NCI-H2107 (cell line): ENCODE measurements at places on chromosomes 5 and 9.

- no peak for DNase-seq
Observed at GRCh38 chr5:102815540-102816332, 60.6 kb downstream of the PAM start.

DNA sequence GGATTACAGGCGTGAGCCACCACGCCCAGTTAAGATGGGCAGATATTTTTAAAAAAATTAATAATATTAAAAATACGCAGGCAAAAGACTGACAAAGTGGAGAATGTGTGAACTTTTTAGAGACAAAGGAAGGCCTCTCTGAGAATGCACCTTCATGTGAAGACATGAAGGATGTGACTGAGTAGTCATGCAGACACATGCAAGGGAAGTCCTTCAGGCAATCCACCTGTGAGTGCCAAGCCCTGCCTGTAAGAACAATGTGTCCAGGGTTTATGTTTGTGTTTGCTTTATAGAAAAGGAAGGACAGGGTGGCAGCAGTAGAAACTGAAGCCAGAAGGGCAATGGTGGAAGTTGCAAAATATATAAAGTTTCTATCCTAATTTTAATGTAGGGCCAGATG lies 169.2 kb downstream of the EDIL3 start:
- no peak for DNase-seq

DNA sequence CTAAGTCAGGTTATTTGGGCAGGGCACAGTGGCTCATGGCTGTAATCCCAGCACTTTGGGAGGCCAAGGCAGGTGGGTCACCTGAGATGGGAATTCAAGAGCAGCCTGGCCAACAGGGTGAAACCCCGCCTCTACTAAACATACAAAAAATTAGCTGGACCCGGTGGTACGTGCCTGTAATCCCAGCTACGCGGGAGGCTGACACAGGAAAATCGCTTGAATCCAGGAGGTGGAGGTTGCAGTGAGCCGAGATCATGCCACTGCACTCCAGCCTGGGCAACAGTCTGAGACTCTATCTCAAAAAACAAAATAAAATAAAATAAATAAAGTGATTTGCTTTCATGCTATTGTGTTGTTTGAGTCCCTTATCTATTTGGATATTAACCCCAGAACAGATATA lies 8.2 kb upstream of the FBXW2 start:
- no peak for DNase-seq

DNA sequence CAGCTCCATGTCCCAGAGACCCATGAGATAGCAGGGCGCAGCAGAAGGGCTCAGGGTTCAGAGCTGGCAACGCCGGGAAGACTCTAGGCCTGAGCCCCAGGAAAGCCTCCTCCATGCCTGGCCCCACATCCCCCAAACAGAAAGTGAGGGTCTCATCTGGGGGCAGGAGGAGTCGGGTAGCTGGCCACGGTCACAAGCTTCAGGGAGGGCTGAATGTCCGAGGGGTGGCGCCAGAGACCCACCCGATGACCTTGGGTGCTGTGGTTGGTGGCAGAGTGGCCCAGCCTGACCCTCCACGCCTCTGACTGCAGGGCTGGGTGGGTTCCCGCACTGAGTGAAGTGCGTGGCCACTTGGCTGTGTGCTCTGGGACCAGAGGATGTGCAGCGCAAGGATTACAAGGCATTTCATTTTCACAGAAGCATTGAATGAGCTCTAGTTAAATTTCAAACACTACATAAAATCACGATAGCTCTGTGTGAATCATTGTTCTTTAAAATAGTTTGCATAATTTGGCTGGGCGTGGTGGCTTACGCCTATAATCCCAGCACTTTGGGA lies 3.0 kb downstream of the C8G start:
- DNase-seq = no peak

DNA sequence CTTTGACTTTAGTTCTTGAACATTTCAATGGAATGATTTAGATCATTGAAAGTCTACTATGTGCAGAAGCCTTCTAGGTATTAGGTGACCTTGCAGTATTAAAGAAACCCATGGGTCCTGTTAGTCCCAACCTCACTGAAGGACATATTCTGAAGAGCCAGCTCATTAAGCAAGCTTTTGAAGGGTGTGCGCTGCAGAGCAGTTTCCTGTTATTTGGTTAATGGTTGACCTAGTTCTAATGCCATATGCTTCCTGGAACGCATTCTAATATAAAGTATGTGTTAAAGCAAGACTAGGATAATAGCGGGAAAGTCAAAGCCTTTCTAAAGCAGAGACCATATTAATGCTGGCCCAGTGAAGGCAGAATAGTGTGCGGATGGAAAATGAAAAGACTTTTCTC lies 20.1 kb downstream of the ZNF462 start:
- DNase-seq = no peak

- DNase-seq = no peak
Observed at GRCh38 chr5:78566747-78567425, 81.7 kb downstream of the LHFPL2 start.

DNA sequence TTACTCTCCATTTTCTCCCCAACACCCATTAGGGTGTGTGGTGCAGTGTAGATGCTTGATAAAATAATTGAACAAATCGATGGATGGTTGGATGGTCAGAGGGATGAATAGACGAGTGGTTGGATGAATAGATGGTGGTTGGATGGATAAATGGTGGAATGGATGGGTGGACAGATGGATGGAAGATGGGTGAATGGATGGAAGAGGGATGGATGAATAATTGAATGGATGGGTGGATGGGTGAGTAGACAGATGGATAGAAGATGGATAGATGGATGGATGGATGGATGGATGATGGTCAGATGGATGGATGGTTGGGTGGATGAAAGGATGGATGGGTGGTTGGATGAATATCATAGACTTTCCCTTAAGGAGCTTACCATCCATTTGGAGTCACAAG lies 95.0 kb upstream of the BOD1 start:
- no peak for DNase-seq

- no peak for DNase-seq
Observed at GRCh38 chr9:84163052-84163650, 177.4 kb downstream of the SLC28A3 start.

DNA sequence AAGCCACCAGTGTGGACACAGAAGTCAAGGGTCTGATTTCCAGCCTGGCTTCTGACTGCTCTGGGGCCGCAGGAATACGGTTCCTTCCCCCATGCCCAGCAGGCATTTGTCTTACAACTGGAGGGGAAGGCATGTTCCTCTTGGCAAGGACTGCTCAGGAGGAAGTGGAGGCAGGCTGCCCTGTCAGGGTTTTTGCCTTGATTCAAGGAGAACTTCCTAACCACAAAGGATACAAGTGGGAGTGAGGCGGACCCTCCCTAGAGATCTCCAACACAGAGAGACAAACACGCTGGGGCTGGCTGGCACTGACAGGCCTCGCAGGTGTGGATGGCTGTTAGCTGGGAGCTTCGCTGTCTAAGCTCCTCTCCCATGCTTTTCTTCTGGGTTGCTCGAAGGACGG lies 19.1 kb downstream of the TGFBI start:
- no peak for DNase-seq

GRCh38 chr5:133048993-133049725 lies 2.7 kb upstream of the HSPA4 start:
- no peak for DNase-seq

DNA sequence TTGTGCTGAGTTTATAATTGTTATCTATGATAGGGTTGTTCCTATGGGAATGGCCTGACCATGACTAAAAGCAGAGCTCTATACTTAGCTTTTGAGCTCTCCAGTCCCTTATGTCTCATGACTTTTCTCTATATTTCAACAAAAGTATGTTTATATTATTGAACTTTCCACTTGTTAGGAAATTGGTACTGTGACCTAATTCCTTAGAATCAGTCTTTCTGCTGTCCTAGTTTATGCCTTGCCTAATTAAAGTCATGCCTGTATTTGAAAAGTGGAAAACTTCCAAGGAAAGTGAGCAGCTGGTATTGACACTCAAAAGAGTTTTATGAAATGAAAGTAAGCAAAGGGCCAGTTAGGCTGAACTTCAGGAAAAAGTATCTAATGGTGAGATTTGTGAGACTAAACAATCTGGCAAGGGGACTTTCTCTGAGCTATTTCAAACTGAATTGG lies 68.6 kb downstream of the XRCC4 start:
- DNase-seq = no peak

- no peak for DNase-seq
Observed at GRCh38 chr5:121024416-121025311, 560.6 kb downstream of the PRR16 start.

DNA sequence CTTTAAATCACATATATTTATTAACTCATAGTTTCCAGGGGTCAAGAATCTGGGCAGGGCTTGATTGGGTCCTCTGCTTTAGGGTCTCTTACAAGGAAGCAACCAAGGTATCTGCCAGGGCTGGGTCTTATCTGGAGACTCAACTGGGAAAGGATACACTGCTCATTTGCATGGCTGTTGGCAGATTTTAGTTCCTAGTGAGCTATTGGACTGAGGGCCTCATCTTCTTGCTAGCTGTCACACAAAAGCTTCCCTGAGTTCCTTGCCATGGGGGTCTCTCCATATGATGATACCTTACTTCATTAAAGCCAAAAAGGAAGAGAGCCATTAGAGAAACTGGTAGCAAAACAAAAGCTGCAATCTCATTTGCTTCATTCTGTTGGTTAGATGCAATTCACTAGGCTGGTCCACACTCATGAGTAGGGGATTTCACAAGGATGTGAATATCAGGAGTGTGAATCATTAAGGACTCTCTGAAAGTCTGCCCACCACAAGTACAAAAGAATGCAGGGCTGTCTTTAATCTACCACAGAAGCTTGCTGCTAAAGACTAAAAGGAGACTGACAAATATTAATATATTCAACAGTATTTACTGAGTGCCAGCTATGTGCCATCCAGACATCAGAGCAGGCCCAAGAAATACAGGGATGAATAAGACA lies 42.0 kb upstream of the TIMD4 start:
- no peak for DNase-seq

DNA sequence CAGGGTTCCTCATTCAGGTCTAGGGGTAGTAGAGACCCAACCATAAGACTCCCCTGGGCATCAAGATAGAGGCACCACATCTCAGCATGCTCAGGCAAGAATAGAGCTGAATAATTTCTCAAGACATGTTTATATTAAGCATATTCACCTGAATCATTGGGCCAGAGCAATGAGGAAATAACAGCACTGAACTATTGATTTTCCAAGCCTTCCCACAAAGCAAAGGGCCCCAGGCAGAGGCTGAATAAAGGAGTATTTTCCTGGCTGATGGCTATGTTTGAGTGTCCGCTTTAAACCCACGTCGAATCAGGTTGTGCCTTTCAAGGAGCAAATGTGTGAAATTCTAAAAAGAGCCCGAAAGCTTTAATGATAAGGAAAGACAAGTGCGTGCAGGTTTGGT lies 129.2 kb downstream of the HSD17B3 start:
- DNase-seq = no peak

DNA sequence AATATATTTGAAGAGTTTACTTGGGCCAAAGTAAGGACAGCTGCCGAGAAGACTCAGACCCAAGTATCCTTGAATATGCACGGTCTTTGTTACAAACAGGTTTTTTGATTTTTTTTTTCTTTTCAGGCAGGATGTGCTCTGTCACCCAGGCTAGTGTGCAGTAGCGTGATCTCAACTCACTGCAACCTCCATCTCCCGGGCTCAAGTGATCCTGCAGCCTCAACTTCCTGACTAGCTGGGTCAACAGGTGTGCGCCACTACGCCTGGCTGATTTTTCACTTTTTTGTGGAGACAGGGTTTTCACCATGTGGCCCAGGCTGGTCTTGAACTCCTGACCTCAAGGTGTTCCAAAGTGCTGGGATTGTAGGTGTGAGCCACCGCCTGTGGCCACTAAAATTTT lies 27.4 kb downstream of the JMY start:
- no peak for DNase-seq

DNA sequence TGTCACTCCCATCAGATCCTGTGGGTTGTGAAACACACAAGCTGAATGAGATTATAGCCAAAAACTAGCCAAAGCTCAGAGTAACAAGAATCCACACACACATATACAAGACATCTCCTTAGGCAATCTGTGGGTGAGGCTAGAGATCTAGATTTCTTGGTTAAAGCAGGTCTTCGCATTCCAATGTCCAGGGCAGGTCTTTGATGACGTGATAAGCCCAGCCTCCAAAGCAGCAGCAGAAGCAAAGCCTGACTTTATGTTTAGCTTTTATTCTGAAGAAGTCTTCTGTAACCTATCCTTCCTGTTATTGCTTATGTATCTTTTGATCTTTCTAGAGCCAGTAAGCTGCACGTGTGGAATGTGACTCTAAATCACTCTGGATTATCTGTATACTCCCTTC lies 199.1 kb upstream of the SLC30A5 start:
- DNase-seq = no peak

GRCh38 chr5:116892993-116893392 lies 318.4 kb upstream of the SEMA6A start:
- no peak for DNase-seq

DNA sequence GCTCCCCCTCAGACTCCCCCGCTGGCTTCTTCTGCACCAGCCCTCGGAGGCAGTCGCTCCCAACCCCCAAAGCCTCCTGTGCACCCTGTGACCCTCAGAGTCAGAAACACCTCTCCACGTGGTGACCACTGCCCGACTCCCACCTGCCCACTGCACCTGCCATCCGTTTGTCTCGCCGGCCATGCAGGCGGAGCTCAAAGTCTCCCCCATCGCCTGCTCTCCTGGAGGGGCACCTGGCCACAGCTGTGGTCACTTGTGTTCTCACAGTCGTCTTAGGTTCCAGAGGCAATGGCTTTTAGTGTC lies 38.2 kb downstream of the MRPL36 start:
- DNase-seq = no peak

DNA sequence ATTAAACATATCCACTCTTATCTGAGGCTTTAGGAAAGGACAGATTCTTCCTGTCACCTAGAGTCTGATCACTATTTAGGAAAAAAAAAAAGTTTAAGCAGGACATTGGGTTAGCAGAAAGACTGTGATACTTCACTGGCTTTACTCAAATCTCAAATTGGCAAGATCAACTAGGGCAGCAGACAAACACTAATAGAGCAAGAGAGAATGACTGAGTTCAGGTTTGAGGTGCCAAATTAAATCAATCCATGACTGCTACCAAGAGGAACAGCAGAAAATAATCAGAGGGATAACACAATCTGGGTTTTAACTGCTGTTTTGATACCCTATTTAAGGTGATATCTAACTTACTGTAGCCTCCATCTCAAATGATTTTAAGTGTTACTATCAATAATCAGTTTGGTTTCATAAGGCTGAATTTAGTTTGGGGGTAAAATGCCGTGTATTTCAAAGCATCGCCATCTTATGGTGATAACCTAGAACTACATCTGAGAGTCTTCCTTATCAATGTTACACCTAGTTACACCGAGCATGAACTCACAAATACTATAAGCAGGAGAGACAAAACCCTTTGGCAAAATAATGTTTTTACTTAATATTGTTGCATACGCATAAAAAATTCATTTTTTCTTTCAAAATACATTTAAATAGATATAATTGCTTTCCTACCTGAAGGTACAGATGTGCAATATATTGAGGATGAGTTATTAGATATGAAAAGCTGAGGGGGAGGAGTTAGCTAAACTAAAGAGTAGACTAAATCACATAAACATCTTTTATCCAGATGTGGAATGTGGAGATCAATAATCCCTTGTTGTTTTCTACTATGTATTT lies 286.4 kb upstream of the CDH12 start:
- no peak for DNase-seq

GRCh38 chr5:59749782-59750520 lies 143.6 kb downstream of the PDE4D start:
- DNase-seq = no peak
